NCI-H1105 (cell line): ENCODE measurements at places on chromosomes 1 and 21.

DNA sequence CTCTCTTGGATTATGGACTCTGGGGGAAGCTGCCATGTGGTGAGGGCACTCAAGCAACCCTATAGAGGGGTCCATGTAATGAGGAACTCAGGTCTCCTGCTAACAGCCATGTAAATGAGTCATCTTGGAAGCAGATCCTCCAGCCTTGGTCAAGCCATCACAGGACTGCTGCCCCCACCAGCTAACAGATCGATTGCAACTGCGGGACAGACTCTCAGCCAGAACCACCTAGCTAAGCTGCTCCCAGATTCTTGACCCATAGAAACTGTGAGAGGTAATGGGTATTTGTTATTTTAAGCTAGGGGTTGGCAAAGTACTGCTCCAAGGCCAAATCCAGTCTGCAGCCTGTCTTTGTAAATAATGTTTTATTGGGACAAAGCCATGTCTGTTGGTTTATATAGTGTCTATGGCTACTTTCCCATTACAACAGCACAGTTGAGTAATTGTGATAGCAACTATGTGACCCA, 27.6 kb upstream of the MAP3K7CL start:
- DNase-seq = no peak

DNA sequence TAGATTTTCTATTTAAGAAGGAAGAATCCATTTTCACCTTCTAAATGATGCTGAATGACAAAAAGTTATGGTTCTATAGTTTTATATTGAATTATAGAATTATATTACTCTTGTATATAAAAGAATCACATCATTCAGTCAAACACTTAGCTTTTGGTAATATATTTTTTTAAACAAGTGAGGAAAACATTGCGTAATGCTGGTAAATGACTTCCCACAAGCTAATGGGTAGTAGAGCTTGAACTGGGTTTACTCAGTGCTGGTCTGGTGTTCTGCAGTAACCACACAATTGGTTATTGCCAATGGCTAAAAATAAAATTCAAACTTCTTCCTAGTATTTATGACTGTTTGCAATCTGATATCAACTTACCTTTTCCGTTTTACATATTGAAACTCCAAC, 10.6 kb upstream of the GIPC2 start:
- DNase-seq = no peak

DNA sequence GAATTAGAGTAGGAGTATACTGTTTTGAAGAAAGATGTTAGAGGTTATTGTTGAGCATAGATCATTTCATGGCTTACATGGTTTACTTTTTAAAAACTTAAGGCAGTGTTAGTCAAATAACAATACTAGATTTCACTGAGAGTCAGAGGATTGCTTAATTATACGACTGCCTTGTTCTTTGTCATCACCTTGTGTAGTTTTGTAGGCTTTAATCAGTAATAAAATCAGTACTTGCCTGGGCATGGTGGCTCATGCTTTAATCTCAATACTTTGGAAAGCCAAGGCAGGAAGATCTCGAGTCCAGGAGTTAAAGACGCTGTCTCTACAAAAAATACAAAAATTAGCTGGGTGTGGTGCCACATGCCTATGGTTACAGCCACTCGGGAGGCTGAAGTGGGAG, 41.3 kb upstream of the GPR52 start:
- no peak for DNase-seq

DNA sequence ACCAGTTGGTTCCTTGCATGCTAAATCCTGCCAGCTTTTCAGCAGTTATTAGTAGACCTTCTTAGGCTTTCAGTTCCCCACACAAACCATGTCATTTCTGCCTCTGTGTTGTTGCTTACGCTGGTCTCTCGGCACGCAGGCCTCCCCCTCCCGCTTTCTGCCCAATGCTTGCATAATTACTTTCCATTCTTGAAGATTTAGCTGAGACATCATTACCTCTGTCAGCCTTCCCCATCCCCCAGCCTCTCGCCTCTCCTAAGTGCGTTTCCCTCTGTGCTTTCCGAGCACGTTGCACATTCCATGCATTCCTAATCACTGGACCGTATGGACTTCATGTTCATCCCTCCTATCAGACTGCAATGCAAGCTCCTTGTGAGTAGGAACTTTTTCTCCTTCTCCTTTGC, 26.8 kb downstream of the TSHB start:
- no peak for DNase-seq

- no peak for DNase-seq
These were observed 93.6 kb upstream of the ACTRT2 start for GRCh38 chr1:2927393-2928360.

GRCh38 chr21:28068455-28069358, 924.0 kb downstream of the LTN1 start:
- no peak for DNase-seq

- no peak for DNase-seq
These were observed 25.0 kb downstream of the CD244 start for GRCh38 chr1:160837558-160838205.

DNA sequence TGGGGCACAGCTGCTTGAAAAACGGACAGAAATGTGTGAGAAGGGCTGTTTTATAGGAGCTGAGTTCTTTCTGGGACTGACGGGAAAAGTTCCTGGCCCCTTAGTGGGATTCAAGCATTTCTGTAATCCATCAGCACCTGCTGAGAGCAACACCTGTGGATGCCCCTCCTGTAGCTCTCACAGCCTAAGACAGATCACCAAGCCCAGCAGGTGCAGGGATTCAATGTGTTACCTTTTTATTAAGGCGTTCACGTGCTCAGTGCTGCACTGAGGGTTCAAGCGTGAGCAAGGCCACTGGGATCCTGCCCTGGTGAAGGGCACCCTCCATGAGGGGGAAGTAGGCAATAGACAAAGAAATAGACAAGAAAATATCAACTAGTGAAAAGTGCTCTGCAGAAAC, 14.9 kb downstream of the OLFML2B start:
- no peak for DNase-seq

DNA sequence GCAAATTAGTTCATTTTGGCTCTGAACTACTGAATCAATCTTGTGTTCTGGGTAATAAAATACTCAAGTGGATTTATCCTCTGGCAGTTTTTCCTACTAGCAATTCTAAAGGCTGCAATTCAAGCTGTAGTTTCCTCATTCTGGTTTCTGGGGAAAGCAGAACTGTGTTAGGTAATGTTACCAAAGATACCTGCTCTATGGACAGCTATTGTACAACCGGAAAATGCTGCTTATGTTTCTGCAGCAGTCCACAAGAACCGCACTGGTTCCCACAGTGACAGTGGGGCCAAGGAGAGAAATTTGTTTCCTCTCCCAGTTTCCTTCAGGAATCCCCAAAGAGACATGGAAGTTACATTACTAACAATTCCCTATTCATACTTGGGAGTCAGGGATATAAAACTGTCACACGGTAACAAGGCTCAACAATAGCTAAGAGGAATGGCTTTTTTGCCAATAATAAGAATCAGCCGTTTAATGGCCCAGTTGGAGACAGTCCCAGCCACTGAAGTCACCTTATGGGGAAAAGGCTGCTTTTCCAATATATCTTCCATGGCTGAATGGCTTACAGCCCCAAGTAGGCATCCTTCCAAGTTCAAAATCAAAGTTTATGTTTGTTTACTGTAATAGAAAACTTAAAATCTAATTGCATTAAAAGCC, 52.6 kb downstream of the PCNX2 start:
- DNase-seq = no peak

DNA sequence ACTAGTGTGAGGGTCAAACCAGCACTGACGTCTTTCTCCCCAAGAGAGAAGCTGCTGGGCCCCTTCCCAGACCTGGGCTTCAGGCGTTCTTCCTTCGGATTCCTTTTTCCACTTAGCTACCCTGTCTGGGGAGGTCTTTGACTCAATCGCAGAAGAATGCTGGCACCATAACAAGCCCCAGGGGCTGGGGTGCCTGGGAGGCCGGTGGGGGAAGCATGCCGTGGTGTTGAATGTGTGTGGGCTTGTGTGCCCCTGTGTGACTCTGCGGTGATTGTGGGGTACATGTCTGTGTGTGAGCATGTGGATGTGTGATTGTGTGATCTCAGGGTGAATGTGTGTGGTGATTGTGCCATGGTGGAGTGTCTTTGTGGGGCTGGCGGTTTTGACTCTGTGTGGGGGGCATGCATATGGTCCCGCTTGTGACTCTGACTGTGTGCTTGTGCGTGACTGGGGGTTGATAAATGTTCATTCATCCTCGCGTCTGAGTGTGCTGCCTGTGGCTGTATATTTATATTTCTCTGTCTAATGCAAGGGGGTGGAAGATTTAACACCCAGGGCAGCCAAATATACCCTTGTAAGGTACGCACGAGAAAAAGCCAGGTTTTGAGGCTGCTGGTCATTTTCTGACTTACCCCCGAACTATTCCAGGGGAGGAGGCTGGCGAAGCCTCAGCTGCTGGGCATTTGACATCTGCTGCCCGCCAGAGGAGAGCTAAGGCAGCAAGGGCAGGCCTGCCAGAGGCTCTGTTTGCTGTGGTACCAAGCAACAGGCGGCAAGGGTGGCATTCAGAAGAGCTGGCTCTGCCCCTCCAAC, 1.1 kb upstream of the SYNC start:
- DNase-seq = no peak
